ENCODE measurements at places on chromosomes 11 and 22. TPM values are rescaled to one million over a fixed set of nuclear protein-coding genes. Genes with fewer than 3 reads are reported as not detected.

DNA sequence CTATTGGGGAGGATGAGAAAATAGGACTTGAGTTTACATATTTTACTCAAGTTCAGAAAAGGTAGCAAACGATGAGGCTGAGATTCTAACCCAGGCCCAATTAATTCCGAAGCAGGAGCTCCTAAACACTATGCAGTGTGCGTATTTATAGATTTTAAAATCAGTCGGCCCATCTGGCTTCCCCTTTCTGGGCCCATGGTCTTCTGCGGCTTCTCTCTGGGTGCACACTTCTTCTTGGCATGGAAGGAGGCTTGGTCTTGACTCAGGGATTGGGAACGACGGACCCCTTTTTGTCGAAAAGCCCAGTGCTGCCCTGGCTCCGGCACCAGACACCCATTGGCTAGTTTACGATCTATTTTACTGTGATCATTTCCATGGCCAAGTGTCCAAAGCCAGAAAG is 1433.8 kb downstream of the BRD1 start:
- DNase-seq: no peak

DNA sequence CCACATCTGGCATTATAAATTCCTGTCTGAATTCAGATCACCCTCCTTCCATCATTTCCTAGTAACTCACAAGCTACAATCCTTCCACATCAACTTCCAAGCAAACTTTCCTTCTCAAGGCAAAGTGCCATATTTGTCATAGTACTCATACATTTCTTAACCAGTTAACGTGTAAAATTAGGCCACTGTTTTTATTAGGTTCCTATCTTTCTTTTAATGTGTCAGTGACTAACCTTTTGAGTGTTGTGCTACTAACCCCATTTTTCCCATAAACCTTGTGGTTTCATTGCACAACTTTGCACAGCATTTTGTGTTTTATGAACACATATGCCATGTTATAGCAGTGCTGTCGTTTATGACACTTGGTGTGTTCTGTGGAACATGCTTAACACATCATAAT is 90.1 kb downstream of the KIF18A start:
- no peak for DNase-seq

- DNase-seq: no peak
Observed at GRCh38 chr11:98772893-98773292, 247.9 kb upstream of the CNTN5 start.

The TRIM48 gene
- total RNA-seq: not detected

The P2RY2 gene
- 1.2 TPM for total RNA-seq

Data from WTC11 (cell line).